Osteoblast (primary cell): ENCODE measurements at places on chromosomes 2 and 18. TPM values are rescaled to one million over a fixed set of nuclear protein-coding genes. Genes with fewer than 3 reads are reported as not detected.

The MYCN gene
- total RNA-seq: not detected in 2 replicates

The GPR17 gene
- total RNA-seq: not detected in 2 replicates

The MOGAT1 gene
- total RNA-seq: not detected in 2 replicates

The ZNF2 gene
- total RNA-seq: 10.9 TPM in 2 replicates

The PPM1G gene
- total RNA-seq: 56.6 and 65.5 TPM in 2 replicates

The WDR12 gene
- total RNA-seq: 18.6 and 21.4 TPM in 2 replicates

The FOXD4L1 gene
- under 0.01 and 0.29 TPM in 2 replicates for total RNA-seq

The PJVK gene
- total RNA-seq: 2.1 and 2.5 TPM in 2 replicates

DNA sequence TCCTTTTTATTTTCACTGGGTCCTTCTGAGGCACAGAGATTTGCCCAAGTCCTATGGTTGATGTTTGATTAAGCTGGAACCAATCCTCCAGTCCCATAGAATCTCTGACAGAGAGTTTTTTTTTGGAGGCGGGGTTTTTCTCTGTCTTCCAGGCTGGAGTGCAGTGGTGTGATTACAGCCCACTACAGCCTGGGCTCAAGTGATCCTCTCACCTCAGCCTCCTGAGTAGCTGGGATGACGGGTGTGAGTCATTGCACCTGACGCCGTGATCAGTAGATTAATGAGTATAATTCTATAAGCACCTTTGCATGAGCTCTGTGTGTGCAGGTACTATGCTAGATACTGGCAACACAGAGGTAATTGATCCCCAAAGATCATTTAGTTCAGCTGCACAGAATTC, 15.3 kb upstream of the TRPM8 start:
- no peaks in the 10 kb centered on the region for H3K36me3 ChIP-seq
- H3K4me3 ChIP-seq: no peak overlapping the region
- no peak overlapping the region for H3K27ac ChIP-seq
- no peaks in the 10 kb centered on the region for H3K27me3 ChIP-seq
- no peaks in the 10 kb centered on the region for H3K4me1 ChIP-seq
- no peak for DNase-seq

DNA sequence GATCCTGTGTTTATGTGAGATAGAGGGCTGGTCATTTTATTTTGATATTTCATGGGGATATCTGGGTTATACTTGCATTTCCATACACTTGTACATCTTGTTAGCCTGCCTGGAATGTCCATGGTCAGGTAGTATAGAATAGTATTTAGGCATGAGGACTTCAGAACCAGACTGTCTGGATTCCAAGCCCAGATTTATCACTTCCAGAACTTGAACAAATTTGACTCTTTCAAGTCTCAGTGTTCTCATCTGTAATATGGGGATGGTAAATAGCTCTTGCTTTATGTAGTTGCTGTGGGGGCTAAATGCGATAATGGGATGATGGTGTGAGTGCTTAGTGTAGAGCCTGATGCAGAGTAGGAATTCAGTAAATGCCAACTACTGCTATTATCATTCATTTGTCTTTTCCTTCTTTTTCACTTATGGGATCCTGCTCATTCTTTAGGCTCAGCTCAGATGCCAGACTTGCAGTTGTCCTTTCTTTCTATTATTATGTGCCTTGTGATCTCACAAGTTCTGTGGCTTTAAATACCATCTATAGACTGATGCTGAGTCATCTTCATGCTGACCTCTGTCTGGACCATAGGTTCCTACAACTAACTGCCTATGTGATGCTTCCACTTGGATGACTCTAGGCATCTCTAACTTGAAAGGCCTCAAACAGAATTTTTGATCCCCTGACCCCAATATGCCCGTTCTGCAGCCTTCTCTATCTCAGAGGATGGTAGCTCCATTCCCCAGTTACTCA, 67.4 kb downstream of the POLE4 start:
- H3K27me3 ChIP-seq: no peaks in the 10 kb centered on the region
- H3K27ac ChIP-seq: no peak overlapping the region
- peak; percentile 82 for DNase-seq
- no peaks in the 10 kb centered on the region for H3K36me3 ChIP-seq
- H3K4me1 ChIP-seq: peaks cover 18% of the 10 kb centered on the region

DNA sequence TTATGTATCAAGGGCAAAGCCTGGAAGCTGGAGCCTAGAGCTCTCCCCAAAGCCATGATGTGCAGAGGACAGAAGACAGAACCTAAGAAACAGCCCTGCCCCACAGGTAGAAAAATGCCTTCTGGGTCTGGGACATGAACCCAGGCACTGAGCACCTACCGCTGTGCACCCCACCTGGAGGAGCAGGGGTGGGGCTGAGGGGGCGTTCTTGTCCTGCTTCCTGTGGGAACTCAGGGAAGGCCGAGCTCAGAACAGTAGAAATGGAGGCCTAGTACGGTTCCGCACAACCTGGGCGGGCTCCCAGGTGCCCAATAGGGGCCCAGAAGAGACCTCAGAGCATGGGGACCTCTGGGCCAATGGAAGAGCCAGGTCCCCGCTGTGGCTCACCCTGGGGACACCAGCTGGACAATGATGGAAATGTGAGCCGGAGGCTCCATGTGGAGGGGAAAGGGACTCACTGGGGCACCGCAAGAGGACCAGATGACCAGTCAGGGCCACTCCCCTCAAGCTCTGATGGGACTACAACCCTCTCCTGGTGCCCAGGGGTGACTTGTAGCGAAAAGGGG, 3.2 kb downstream of the CRACDL start:
- H3K4me3 ChIP-seq: no peak overlapping the region
- H3K4me1 ChIP-seq: no peaks in the 10 kb centered on the region
- no peaks in the 10 kb centered on the region for H3K36me3 ChIP-seq
- H3K27me3 ChIP-seq: peaks cover 35% of the 10 kb centered on the region
- peak; percentile 45 for DNase-seq

DNA sequence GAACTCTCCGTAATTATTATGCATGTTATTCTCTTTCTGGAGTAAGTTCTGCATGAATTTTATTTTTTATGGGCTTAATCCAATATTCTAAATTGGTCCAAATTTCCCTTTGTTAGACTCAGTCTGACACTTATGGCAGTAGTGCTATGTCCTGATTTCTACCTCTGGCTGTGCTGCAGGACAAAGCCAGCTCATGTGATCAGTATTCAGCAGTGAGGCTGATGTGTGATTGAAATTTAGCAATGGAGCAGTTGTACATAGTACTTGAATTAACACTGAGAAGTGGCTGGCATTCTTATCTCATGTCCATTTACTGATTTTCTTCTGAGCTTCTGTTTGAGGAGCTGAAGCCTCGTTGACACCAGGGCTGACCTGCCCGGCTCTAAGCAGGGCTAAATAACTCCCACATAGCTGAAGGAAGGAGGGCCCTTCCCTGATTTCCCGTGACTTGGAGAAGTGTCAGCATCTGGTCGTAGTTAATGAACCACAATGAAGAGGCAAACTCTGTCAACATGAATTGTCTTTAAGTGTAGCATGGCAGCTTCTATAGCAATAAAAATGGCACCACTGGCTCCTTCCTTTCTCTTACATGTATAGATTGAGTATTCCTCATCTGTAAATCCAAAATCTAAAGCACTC, 159.0 kb upstream of the RASGRP3 start:
- DNase-seq: no peak
- H3K36me3 ChIP-seq: peaks cover 37% of the 10 kb centered on the region

DNA sequence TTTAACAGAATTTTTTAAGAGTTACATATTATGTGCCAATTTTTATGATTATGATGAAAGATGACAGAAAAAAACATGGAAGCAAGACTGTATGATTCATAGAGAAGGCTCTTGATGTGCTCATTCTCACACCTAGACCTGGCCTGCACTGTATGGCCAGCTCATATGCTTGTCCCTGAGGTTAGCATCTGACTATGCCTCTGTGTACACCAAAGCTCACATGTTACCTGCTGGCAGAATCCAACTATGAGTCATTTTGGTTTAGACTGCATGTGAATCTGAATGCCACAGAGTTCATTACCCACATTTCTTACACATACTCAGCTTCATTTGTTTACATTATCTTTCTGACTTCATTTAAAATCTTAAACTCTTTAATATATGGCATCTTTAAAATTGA, 139.0 kb downstream of the DSC3 start:
- H3K27me3 ChIP-seq: no peaks in the 10 kb centered on the region
- no peak overlapping the region for H3K4me3 ChIP-seq
- no peaks in the 10 kb centered on the region for H3K4me1 ChIP-seq
- no peak for DNase-seq

DNA sequence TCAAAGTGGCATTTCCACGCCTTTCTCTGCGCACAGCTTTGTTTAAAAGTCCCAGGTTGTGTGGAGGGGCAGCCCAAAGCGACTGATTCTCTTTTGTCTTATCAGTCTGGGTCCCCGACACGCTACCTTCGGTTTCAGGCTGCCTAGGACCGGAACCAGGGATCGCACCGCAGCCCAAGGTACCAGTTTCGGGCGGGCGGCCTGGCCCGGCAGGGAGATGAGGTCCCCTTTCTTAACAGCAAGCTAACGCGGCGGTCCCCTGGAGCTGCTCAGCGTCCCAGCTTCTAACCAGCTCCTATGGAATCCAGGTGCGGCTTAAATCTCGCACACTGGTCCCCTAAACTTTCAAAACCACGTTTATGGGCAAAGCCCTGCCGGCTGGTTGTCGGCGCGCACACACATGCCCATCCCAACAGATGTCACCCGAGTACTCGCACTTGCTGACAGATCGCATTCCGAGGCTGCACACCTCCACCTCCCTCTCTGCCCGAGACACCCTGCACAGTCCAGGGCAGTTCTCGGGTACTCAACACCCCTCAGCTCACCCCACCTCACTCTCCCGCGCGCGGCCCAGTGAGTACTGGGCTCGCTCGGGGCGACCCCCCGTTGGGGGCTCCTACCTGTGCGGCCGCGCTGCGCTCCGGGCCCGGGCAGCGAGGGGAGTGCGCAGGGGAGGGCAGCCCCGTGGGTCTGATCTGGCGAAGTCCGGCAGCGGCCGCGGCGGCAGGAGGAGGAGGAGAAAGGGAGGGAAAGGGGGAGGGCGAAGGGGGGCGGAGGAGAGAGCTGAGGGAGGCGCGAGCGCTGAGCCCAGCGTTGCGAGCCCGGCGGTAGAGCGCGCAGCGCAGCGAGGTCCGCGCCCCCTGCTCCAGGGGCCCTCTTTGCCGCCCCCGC, at the start of gene EFEMP1:
Gene EFEMP1, minus strand, starts transcription at position 692 of the 891 bp plus-strand sequence. CDS start 1,342 bp downstream, outside the sequence.
- H3K4me3 ChIP-seq: peak within 1 kb of the TSS; percentile 94
- H3K27ac ChIP-seq: peak within 1 kb of the TSS; percentile 68
- H3K27me3 ChIP-seq: peaks cover 4% of the 10 kb centered on the region
- peaks cover 42% of the 10 kb centered on the region for H3K4me1 ChIP-seq
- peaks cover 39% of the 10 kb centered on the region for H3K36me3 ChIP-seq

DNA sequence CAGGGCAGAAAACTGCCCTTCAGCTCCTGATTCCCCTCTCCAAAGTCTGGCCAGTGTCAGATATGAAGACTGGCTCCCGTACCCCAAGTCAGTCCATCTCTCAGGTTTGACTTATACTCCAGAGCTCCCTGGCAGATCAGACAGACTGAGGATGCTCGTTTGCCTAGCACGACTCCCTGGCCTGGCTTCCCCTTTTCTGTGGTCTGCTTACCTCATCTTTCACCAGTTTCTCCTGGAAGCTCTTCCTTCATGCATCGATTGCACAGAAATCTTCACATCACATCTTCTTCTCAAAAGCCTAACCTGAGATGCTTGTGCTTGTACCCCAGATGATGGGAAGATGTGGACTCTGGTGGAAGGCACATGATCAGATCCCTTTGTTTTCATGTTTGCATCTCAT, 387.9 kb upstream of the POU3F3 start:
- no peaks in the 10 kb centered on the region for H3K4me1 ChIP-seq
- no peaks in the 10 kb centered on the region for H3K27me3 ChIP-seq
- H3K4me3 ChIP-seq: no peak overlapping the region

DNA sequence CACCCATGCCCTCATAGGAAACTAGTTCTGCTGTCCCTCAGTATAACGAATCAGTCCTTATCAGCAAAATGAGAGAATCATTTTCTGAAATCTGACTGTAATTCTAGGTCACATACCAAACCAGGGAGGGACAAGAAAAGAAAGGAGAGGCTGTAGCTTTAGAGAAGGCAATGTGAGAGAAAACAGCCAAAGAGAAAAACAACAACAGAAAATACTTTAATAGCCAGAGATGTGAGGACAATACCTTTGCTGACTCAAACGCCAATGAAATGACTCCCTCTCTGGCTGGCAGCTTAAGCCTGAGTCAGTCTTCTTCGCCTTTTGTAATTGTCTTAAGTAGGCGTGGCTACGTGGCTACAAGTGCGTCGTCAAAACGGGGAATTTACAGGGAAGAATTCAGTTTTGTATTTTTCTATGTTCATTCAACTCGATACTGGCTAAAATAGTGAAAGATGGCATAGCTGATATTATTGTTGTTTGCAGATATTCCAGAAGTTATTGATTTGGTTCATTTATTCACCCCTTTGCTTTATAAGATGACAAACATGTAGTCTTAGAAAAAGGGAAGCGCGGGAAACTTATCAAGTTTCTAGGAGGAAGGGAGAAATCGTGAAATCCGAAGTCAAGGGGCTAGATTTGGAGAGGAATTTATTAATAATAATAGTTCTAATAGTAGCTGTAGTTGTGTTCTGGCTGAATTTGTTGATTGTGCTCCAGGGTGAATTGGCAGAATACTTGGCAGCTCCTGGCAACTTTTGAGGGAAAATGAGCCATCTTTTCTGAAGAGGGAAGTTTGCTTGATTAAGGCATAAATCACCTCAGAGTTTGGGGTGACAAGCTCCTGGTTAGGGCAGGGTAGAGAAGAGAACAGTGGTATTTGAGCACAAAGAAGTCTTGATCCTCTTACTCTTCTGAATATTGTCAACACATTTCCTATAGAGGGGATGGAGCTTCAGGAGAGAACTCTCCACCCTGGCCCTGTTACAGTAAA, at the start of gene IL1A:
Gene IL1A, minus strand, starts transcription at position 295 of the 991 bp plus-strand sequence. CDS start 723 bp downstream, outside the sequence.
- no peak within 1 kb of the TSS for H3K27ac ChIP-seq
- H3K36me3 ChIP-seq: no peaks in the 10 kb centered on the region
- H3K4me1 ChIP-seq: peaks cover 10% of the 10 kb centered on the region
- H3K4me3 ChIP-seq: peak within 1 kb of the TSS; percentile 44

GRCh38 chr18:70370762-70371733, 82.2 kb downstream of the SOCS6 start:
- H3K4me1 ChIP-seq: peaks cover 24% of the 10 kb centered on the region
- H3K27ac ChIP-seq: no peak overlapping the region
- no peaks in the 10 kb centered on the region for H3K27me3 ChIP-seq

GRCh38 chr2:60529785-60530627, 23.4 kb downstream of the BCL11A start:
- no peaks in the 10 kb centered on the region for H3K27me3 ChIP-seq
- H3K27ac ChIP-seq: no peak overlapping the region
- no peak for DNase-seq
- no peaks in the 10 kb centered on the region for H3K4me1 ChIP-seq
- H3K4me3 ChIP-seq: no peak overlapping the region

DNA sequence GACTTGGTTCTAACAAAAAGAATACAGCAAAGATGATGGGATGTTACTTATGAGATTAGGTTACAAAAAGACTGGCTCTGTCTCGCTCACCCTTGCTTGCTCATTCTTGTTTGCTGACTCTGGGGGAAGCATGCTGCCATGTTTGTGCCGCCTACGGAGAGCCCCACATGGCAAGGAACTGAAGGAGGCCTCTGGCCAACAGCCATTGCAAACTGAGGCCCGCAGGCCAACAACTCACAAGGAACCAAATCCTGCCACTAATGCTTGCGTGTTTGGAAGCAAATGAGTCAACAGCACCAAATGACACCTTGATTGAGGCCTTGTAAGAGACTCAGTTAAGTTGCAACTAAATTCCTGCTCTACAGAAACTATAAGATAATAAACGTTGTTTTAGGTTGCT, 297.6 kb upstream of the STON1 start:
- no peaks in the 10 kb centered on the region for H3K27me3 ChIP-seq
- no peak for DNase-seq
- no peaks in the 10 kb centered on the region for H3K4me1 ChIP-seq
- no peak overlapping the region for H3K4me3 ChIP-seq
- no peak overlapping the region for H3K27ac ChIP-seq
- H3K36me3 ChIP-seq: no peaks in the 10 kb centered on the region

GRCh38 chr18:75208155-75208835, 644 bp downstream of the PTGR3 start:
- H3K27me3 ChIP-seq: no peaks in the 10 kb centered on the region
- H3K4me1 ChIP-seq: peaks cover 38% of the 10 kb centered on the region
- DNase-seq: peak; percentile 95
- no peaks in the 10 kb centered on the region for H3K36me3 ChIP-seq
- peak overlapping the region; percentile 17 for H3K27ac ChIP-seq
- H3K4me3 ChIP-seq: peak overlapping the region; percentile 92
